ENCODE measurements at places on chromosomes 12 and 14. TPM values are rescaled to one million over a fixed set of nuclear protein-coding genes. Genes with fewer than 3 reads are reported as not detected.

DNA sequence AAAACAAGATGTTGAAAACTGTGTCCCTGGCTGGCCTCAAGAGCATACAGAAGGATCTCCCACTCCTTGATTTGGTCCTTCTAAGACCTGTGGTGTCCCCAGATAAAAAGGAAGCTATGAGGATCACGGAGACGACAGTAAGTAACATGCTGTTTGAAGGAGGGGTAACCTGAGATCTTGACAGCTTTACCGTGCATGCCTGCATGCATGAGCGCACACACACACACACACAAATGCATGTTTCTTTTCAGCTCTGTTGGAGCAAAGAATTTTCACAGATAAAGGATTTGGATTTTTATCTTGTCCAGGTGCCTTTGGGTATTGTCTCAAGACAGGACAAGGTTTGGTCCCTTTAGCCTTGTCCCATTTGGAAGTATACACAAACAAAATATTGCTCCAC lies 411.6 kb upstream of the CCDC196 start:
- no peak for DNase-seq

- no peak for DNase-seq
These were observed 20.1 kb upstream of the PAWR start for GRCh38 chr12:79710707-79711483.

DNA sequence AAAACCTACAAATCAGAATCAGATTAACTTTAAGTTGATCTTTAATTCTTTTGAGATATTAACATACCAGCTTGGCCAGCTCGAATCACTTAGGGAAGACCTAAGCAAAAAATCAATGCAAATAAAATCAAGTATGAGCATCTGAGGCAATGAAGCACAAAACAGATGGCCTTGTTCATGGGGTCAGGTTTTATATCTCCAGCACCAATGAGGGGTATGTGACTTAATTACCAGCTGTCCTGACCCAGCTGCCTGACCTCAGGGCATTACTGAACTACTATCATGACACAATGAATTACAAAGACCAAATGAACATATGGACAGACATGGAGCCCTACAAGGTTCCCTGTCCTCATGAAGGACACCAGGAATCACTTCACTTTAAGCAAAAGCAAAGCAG lies 70.5 kb downstream of the FGD6 start:
- no peak for DNase-seq

- no peak for DNase-seq
These were observed 15.1 kb upstream of the CAPRIN2 start for GRCh38 chr12:30769802-30770201.

DNA sequence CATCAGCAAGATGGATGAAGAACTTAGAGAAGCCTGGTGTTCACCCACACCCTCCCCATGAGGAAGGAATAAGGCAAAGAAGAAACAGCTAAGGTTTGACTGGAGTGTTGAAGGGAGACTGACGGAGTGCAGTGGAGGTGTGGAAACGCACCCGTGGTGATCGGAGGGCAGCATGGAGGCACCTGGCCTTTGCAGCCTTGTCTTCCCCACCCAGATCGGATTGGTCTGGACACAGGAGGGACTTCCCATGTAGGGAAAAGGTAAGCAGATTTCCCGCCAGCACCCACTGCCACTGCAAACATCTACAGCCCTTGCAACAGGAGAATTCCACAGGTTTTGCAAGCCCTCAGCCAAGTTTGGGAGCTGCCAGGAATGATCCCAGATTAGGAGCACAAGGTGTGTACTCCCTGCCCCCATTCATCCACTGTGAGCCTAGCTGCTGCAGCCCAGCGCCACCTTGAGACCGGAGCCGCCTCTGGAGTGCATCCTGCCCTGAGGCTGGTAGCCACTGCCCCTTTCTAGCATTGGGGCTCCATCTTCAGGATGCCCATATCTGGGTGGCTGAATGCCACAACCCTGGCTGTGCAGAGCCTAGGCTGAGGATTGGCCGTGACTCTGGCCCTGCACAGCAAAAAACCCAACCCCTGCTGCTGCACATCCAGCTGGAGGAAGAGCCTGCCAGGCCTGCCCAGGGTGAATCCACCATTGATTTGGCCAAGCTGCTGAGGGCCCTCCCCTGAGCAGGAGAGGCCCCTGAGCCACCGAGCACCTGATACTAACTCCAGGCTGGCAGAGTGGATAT lies 411.1 kb downstream of the TMEM121 start:
- no peak for DNase-seq

DNA sequence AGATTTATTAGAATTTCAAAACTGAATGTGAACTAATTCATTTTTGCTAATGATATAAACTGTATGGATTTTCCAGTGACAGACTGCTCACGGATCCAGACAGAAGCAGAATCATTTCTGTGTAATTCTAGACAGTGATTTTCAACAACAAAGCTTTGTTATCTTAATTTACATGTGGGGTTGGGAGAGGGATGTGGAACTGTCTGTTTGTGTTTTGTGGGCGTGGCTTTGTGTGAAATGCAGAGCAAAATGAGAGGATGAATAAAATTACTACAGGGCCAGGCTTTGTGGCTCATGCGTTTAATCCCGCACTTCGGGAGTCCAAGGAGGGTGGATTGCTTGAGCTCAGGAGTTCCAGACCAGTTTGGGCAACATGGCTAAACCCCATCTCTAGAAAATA lies 834.7 kb downstream of the GALC start:
- DNase-seq, result no peak

DNA sequence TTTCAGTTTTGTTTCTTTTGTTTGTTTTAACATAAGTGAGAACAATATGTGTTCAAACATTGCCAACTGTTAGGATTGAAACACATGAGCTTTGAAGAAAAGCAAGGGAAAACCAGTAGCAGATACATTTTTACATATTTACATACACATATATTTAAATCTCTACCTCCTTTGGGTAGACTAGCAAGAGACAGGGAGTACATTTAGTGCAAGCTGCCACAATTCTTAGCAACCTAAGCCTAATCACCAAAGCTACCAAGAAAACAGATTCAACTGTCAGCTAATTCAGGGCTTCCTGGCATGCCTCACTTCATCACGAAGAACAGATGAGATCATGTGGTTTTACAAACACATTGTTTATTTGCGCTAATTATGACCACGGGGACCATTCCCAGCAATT lies 143.1 kb downstream of the PRIMA1 start:
- DNase-seq, result no peak

DNA sequence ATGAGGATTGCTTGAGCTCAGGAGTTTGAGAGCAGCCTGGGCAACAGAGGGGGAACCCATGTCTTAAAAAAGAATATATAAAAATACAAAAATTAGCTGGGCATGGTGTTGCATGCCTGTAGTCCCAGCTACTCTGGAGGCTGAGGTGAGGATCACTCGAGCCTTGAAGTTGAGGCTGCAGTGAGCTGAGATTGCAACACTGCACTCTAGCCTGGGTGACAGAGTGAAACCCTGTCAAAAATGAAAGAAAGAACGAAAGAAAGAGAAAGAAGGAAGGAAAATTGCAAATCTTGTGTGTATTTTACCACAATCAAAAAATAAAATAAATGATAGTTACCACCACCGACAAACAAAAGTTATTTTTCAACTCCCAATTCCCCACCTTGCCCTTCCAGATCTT lies 45.3 kb downstream of the SPRING1 start:
- no peak for DNase-seq

- peak; percentile 6 for DNase-seq
These were observed 213.4 kb downstream of the VRK1 start for GRCh38 chr14:97010491-97011160.

- no peak for DNase-seq
These were observed 161.6 kb upstream of the PRMT8 start for GRCh38 chr12:3329361-3329760.

DNA sequence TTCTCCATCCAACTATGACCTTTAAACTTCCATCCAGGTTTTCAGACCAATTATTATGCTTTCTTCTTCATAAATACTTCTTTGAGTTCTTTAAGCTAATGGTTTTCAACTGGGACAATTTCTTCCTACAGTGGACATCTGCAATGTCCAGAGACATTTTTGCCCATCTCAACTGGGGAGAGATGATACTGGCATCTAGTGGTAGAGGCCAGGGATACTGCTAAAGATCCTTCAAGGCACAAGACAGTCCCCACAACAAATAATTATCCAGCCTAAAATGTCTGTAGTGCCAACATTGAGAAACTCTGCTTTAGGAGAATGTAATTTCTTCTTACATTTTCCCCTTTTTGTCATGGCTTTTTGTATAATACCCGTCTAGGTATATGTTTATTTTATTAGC lies 10.6 kb downstream of the TRHDE start:
- no peak for DNase-seq

GRCh38 chr12:101441461-101442224 lies 33.5 kb upstream of the SPIC start:
- DNase-seq, result no peak

DNA sequence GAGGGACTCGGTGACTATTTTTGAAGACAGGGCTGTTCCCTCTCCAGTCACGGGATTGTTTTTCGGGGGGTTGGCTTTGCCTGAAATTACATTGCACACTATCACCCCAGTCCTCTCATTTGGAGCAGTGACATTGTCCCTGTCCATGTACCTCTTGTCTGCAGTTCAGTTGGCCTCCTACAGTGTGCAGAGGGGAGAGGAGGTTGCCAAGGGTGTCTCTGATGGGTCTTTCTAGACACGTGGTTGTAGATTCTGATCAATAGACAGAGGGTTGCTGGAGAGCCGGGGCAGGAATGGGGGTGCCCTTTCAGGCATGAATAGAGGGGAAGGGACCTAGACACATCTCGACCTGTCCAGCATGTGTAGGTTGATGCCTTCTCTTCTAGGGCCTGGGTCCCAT lies 1.2 kb downstream of the TMEM120B start:
- DNase-seq, result peak; percentile 11

DNA sequence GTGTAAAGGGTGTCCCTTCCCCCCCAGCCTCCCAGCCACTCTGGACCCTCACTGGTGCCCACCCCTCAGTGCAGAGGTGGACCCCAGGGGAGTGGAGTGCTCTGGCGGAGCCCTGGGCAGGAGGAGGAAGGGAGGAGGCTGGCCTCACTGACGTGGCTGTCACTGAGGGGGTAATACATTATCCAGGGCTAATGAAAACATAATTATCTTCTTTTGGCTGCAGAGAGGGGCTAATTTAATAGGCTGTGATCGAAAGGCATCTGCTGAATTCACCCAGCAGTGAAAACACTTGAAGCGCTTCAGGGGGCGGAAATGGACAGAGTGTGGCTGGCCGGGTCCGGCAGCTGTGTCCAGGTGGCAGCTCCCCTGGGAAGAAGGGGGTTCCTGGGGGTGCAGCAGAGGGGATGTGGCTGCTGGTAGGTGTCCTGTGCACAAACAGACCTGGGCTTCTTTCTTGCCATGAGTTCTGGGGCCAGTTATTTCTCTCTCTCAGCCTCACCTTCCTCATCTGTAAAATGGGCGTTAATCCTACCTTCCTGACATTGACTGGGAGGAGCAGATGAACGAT lies 3.7 kb upstream of the NOS1 start:
- DNase-seq, result no peak

DNA sequence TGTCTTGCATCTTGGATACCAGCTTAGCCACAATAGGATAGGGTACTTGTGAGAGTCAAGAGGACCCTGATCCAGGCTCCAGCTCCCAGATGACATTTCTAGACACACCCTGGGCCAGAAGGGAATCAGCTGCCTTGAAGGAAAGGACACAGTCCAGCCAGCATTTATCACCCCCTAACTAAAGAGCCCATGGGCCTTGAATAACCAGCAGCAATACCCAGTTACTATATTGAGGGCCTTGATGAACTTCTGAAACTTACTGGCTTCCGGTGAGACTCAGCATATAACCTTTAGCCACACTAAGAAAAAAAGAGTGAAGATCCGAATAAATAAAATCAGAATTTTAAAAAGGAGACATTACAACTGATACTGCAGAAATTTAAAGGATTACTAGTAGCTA lies 1135.4 kb downstream of the LRFN5 start:
- DNase-seq, result no peak

GRCh38 chr12:51443573-51443972 lies 18.9 kb downstream of the SLC4A8 start:
- DNase-seq, result no peak

- DNase-seq, result no peak
These were observed 953 bp upstream of the DCAF5 start for GRCh38 chr14:69153873-69154270.

DNA sequence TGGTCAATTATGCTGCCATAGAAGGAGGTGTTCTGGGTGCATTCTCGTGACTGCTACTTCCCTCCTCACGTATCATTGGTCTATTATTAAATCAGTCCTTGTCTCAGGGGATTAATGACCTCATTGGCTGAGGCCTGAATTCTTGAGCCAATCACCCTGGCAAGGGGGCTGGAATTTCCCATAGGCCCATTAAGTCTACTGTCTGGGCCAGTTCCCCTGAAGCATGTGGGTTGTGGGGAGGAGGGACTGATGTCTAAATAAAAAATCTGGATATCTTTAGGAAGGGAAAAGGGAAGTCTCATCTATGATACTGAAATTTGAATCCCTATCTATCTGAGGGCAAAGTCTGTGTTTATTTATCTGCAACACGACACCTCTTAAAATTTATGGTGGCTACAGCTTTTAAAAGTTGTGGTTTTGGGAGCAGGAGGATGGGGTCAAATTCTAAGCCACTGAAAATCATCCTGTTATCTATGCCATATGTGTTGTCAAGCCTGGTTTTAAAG lies 71.9 kb downstream of the DYRK2 start:
- DNase-seq, result no peak

GRCh38 chr12:70032076-70032475 lies 207.0 kb downstream of the MYRFL start:
- DNase-seq, result no peak

- no peak for DNase-seq
These were observed 3.1 kb downstream of the PYGL start for GRCh38 chr14:50941151-50941550.

GRCh38 chr12:113591480-113591974 lies 119.9 kb upstream of the LHX5 start:
- peak; percentile 48 for DNase-seq

GRCh38 chr14:71209888-71210287 lies 302.6 kb downstream of the PCNX1 start:
- no peak for DNase-seq

GRCh38 chr14:76761136-76761959 lies at the start of gene VASH1:
Gene VASH1, plus strand, starts transcription at chr14:76761468. Its CDS starts 1,354 bp downstream, at chr14:76762822.
- peak; percentile 70 for DNase-seq

MYO1H gene
- not detected for total RNA-seq

PLA2G1B gene
- total RNA-seq, result not detected

TAS2R42 gene
- not detected for total RNA-seq

GLIPR1L2 gene
- total RNA-seq, result 0.43 TPM

HSPB8 gene
- total RNA-seq, result not detected

MAP1LC3B2 gene
- total RNA-seq, result 1.9 TPM

CELA1 gene
- total RNA-seq, result not detected

KRT72 gene
- total RNA-seq, result 0.32 TPM

DHRS1 gene
- total RNA-seq, result 13.6 TPM

ASIC1 gene
- total RNA-seq, result 17.3 TPM

EPS8 gene
- total RNA-seq, result 1.8 TPM

SLCO1B3 gene
- total RNA-seq, result not detected
